ENCODE measurements at places on chromosomes 5 and 9.

DNA sequence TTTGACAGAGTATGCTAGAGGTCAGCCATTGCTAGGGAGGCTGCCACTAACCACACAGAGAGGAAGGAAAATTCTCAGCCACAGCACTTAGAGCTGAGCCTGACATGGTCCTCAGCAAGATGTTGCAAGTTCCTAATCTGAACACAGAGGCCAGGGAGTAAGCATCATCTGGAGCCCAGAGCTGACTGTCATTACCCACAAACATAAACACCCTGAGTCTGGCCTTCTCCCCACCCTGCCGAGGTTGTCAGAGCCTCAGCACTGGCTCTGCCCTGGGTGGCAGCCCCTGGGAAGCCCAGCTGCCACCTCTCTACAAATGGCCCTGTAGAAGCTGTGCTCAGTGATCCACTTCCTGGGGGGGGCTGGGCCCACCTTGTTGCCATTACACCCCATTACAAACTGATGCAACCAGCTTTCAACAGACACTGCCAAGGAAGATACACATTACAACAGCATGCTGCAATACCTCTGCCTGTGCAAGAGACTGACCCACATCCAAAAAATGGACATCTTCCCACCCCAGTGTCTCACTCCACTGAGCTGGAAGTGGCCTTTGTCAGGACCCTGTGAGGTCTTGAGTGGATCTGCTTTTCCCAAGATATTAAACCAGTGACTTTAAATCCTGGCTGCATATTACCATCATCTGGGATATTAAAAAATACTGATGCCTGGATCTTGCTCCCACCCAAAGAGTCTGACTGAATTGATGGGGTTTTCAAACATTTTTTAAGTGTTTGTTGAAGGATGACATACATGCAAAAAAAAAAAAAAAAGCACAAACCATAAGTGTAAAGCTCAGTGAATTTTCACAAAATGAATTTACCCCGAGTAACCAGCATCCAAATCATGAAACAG, 33.0 kb downstream of the IRF1 start:
- peak; percentile 74 for DNase-seq

DNA sequence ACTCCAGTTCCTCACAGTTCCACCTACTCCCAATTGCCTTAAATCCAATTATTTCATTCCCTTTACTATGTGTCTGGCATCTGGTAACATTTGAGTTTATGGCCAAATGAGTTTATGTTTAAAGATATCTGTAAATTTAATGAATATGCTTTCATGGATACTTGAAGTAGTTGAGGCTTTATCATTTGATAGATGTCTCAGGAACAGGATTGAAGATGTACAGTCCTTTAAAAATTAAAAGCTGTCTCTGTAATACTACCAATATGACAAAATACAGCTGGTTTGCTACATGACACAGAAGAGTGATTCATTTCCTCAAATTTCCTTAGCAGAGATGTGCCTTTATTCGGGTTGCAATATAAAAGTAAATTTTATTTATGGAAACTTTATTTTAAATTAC, 2326.0 kb upstream of the ACO1 start:
- DNase-seq: no peak

DNA sequence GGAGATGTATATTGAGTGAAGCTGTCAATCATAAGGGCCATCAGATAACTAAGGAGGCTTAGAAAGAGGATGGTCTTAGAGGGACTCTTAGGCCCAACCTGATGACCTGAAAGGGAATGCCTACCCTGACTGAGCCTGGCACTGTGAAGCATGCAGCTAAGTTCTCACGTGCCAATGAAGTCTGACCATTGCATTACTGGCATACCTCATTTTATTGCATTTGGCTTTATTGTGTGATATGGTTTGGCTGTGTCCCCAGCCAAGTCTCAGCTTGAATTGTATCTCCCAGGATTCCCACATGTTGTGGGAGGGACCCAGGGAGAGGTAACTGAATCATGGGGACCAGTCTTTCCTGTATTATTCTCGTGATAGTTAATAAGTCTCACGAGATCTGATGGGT, 421.6 kb upstream of the SGCD start:
- no peak for DNase-seq

DNA sequence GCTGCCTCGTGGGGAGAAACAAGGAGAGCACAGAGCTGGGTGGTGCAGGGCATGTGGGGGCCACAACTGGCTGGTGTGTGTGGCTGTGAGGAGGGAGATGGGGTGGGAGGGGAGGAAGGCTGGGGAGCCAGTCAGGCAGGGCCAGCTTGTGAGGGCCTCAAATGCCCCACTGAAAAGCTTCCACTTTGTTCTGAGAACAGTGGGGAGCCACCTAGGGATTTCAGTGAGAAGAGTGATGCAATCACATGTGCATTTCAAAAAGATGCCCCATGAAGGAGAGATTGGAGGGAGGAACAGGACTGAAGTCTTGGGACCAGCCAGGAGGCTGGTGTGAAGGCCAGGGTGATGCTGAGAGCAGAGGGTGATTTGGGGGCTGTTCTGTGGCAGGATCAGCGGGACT, 1.3 kb downstream of the OR13J1 start:
- DNase-seq: no peak

GRCh38 chr5:132486318-132487094, 4.1 kb downstream of the IRF1 start:
- DNase-seq: peak; percentile 54

DNA sequence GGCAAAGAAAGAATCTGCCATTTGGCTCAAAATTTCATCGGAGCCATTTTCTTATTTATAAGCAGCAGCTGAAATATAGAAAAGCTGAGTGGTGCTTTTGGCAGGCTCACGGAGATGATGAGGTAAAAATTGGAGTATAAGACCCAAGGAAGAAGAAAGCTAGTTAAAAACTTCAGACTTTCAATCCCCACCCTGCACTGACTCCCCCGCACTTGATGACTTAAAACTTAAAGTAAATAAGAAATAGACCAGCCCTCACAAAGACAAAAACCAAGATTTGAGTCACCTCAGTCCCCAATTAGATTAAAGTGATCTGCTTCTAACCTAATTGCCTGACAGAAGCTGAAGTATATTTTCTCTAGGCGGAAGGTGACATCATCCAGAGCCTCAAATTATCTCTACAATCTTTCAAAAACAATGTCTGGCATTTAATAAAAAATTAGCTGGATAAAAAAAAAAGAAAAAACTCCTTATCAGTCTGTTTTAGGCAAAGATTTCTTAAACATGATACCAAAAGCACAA, 124.0 kb upstream of the PJA2 start:
- DNase-seq: no peak

GRCh38 chr9:114046237-114046755, 31.8 kb downstream of the AMBP start:
- no peak for DNase-seq

DNA sequence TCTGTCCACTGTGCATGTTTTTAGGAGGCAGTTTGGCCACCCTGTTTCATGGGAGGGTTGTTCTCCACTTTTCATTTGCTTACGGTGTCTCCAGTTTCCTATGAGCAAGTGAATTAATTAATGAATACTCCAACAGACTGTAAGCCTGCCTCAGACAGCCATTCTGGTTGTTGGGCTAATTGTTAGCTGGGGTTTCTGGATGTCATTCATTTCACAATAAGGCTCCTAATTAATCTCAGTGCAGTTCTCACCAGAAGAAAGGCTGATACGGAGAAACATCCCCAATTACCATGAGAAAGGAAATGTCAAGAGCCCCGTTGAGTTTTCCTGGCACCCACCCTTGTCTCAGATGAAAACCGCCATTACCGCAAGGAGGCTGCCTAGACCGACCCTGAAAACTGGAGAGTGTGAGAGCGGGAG, 75.8 kb downstream of the MAP1B start:
- DNase-seq: no peak

GRCh38 chr5:61304590-61305381, 27.3 kb upstream of the ZSWIM6 start:
- peak; percentile 67 for DNase-seq

DNA sequence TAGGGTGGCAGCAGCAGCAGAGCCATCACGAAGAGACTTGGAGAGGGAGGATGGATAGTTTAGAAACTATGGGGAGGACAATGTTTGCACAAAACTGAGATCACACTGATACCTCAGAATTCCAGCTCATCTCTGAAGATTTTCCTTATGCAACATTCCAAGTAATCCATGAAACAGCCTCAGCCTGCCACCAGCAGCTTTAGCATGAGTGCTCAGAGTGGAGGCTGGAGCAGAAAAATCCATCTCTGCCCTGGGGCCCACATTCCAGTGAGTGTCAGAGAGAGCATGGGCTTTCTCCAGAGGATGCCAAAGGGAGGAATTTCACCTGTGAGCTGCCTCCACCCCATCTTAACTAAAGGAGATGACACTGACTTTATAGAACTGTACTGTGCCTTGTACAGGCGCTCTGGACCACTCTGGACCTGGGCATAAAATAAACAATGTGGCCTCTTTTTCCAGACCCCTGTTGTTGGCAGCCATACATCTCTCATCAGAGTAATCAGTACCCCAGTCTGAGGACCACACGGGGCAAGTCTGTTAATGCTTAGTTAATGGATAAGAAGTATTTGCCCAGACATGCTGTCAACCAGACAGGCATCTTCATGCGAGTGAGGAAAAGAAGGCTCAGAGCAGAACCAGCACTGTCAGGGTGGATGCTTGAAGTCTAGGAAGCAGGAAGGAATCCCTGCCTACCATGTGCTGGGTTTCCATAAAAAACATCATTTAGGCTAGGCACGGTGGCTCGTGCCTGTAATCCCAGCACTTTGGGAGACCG, 440.9 kb downstream of the ENC1 start:
- no peak for DNase-seq

GRCh38 chr5:59065554-59065953, 482.7 kb downstream of the RAB3C start:
- DNase-seq: no peak

- DNase-seq: no peak
These were observed 89.9 kb downstream of the SH3TC2 start for GRCh38 chr5:148972974-148973374.

DNA sequence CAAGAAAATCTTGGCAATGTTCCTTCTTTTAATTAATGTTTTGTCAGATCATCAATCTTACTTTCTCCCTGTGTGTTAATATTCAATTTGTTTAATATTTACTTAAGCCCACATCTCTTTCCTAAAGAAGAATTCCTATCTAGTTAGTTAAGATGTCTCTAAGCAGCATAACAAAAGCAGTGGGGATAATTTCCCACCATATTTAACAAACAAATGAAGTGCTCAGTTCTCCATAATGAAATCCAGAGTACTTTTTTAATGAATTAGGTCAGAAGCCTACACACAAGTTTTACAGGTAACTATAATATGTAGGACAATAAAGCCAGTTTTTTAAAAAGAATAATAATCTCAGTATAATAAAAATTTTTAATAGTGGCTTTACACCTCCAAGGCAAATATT, 1918.8 kb downstream of the EFNA5 start:
- DNase-seq: no peak

DNA sequence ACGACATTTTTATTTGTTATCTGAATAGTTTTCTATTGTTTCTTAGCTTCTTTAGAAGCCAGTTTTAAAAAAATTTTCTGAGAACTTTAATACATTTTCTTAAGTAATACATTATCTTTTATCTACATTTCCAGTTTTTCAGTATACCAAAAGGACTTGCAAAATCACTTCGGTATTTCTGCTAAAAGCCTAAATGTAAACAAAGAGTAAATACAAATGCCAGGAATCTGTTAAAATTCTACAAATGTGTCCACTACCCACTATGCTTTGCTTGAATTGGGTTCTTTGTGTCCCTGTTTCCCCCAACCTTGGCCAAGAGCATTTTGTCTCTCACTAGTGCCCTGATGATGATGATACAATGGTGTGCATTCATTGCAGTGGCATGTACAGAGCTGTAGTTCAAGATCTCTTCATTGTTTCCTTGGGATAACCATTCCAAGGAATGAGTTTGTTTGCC, 611.2 kb downstream of the NR2F1-AS1 start:
- DNase-seq: no peak

DNA sequence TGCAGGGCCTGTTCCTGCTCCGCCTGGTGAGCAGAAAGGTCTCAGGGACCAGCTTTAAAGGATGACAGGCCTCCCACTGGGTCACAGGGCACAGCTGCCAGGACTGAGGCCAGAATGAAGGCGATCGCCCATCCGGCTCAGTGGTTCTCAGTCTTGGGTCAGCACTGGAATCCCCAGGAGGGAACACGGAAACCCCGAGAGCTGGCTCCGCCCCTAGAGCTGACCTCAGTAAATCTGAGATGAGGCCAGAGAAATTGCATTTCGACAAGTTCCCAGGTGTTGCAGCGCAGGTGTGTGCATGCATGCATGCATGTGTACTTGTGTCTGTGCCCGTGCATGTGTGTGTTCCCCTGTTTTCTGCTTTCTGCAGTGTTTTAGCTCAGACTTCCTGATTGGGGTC, 47.2 kb upstream of the KCNMB1 start:
- no peak for DNase-seq

DNA sequence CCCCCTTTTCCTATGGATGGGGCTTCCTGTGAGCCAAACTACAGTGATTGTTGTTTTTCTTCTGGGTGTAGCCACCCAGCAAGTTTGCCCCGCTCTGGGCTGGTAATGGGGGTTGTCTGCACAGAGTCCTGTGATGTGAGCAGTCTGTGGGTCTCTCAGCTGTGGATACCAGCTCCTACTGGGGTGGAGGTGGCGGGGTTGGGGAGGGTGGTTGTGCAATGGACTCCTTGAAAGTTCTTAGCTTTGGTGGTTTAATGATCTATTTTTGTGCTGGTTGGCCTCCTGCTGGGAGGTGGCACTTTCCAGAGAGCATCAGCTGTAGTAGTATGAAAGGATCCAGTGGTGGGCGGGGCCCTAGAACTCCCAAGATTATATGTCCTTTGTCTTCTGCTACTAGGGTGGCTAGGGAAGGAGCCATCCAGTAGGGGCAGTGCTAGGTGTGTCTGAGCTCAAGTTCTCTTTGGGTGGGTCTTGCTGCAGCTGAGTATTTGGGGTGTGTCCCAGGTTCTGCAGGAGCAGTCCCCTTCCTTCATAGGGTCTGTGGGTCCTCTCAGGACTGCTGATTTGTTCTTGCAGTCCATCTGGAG, 275.6 kb upstream of the PAPPA start:
- no peak for DNase-seq

DNA sequence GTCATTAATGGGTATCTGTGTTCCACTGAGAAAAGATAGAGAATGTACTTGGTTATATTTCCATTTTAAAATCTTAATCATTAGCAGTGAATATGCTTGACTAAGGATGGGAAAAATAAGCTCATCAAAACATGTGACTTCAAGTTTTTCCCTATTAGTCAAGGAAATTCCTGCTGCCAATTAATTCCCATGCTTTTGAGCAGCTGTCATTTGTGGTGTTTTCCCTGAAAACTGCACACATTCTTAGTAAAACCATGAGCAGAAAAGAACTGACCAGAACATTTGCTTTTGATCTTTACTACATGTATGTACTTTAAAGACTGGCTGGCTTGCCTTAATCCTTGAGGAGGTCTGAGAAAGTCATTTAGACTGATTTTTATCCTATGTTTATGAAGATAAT, 75.2 kb downstream of the AOPEP start:
- DNase-seq: no peak

DNA sequence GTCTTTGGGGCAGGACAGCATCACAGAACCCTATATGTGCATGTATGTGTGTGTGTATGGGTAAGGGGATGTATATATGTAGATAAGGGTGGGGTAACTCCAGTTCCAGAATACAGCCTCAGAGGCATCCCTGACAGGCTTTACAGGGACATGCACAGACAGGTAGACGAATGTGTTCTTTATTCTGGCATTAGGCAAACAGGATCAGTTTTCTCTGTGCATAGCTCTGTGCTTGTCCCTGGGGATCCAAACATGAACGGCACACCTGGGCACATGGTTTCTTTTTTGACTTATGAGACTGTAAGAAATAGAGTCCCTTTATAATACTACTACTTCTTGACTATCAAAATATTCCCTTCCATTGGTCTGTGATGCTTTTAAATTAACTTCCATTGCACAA, 120.6 kb downstream of the TRIO start:
- DNase-seq: no peak

GRCh38 chr5:115816226-115817081, at the start of gene CDO1:
CDO1 (minus strand) TSS chr5:115816659; CDS start chr5:115816397, 262 bp downstream.
- DNase-seq: peak; percentile 65

Data from upper lobe of right lung (tissue), 1 donor.